ENCODE measurements at places on chromosomes 13 and 19.

GRCh38 chr19:34193876-34194275 is 21.6 kb downstream of the LSM14A start:
- no peak for DNase-seq

- DNase-seq: no peak
Measured at GRCh38 chr13:53254500-53254899, 225.9 kb downstream of the OLFM4 start.

GRCh38 chr19:18208098-18208951 is 4.5 kb upstream of the RAB3A start:
- no peak for DNase-seq

DNA sequence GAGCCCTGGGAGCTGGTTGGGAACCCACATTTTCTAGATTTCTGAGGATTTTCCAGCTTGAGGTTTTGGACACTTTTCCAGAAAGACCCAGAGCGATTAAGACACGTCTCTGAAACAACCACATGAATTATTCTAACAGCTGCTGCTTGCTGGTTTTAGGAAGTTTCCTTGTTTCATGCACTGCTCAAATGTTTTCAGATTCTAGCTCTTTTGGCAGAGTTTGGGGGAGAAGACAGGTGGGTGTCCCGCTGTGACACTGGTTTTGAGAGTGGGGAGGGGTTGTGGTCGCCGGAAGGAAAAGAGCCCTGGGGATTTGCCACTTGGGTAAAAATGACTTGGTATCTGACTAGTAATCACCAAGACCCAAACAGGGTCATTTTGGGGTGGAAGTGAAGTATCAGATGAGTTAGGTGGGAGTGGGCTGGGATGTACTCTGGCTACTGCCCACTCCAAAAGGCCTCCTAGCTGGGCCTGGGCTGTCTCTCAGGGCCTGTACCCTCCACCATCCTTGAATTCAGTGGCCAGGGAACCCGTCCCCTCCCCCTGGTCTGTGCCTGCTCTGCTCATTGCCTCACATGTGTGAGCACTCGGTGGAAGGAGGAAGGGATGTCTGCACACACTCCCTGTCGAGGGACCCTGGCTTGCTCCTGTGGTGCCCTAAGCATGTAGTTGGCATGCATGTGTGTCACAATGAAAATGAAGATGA is 13.2 kb downstream of the GATAD2A start:
- no peak for DNase-seq

DNA sequence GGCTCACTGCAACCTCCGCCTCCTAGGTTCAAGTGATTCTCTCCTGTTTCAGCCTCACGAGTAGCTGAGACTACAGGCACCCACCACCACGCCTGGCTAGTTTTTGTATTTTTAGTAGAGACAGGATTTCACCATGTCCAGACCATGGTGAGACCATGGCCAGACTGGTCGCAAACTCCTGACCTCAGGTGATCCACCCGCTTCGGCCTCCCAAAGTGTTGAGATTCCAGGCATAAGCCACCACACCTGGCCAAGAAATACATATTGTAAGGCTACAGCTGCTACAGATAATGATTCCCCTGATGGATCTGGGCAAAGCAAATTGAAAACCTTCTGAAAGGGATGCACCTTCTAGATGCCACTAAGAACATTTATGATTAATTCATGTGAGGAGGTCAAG is 17.8 kb downstream of the PLPP2 start:
- DNase-seq: no peak

- no peak for DNase-seq
Measured at GRCh38 chr19:31598730-31599238, 249.5 kb upstream of the TSHZ3 start.

DNA sequence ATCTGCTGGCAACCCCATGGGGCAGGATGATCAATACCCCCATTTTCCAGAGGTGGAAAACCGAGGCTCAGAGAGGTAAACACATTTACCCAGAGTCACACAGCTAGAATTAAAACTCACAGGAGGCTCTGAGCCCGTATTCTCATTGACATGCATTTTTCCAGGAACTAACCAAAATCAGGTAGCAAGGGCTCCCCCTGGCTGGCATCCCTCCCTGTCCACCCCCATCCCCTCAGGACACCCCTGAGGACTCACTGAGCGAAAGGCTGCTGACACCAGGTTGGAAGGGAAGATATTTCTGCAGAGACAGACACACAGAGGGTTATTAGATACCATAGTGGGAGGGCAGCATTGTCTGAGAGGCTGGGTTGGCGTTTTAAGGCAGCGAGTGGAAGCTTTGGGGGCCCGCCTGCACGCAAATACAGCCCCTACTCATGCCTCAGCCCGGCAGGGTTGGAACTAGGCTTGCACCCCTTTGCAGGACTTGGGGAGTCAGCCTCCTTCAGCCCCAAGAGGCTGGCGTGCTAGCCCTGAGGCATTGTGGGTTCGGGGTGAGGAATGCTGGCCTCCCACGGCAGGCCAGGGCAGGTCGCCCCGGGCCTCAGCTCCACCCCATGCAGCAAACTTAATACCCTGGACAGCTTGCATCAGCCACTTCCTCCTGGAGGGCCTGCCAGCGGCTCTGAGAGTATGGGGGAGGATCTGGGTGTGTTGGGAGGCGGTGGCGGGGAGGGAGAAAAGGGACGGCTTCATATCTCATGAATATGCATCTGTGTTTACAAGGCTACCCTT is 3.9 kb downstream of the SLC1A5 start:
- DNase-seq: no peak

DNA sequence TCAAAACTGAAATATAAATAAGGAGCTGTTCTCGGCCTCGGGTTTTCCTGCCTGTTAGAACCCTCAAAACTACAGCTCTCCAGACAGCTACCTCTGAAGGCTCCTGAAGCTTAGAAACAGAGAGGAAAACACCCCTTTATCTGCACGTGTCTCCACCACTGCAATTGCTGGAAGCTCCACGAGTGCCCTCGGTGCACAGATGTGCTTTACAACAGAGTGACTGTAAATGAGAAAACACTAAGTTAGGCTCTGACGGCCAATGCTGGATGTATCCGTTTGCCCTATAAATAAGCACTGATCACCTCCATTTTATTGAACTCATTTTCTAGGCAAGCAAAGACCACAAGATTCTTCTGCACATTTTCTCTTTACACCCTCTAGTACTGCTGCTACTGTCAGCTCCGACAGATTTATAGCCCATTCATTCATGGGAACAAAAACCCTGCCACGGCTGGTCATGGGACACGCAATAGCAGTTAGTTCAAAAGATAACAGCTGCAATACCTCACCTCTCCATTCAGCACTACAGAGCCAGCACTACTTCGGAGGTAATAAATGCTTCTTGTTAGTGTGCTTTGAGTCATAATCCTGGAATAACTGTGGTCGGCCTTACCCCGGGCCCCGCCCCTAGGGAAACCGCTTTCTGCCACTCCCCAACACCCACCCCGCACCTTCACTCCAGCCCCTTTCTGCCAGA is 241.1 kb upstream of the ZNF507 start:
- no peak for DNase-seq

DNA sequence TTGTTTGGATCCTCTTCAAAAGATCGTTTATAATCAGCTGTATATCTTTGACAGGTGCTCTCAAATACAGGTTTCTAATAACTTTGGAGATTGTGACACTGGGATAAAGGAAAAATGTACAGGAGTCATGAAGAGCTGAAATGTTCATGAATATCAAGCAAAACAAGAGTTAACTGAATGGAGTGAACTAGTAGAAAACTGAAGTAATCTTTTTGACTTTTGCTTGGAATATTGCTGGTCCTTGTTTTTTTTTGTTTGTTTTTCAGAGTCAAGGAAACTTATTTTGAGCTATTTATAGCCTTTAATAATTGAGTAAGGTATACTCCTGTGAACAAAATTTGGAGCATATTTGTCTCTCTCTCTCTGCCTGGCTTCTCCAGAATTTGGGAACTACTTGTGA is 25.3 kb downstream of the MED4 start:
- no peak for DNase-seq

DNA sequence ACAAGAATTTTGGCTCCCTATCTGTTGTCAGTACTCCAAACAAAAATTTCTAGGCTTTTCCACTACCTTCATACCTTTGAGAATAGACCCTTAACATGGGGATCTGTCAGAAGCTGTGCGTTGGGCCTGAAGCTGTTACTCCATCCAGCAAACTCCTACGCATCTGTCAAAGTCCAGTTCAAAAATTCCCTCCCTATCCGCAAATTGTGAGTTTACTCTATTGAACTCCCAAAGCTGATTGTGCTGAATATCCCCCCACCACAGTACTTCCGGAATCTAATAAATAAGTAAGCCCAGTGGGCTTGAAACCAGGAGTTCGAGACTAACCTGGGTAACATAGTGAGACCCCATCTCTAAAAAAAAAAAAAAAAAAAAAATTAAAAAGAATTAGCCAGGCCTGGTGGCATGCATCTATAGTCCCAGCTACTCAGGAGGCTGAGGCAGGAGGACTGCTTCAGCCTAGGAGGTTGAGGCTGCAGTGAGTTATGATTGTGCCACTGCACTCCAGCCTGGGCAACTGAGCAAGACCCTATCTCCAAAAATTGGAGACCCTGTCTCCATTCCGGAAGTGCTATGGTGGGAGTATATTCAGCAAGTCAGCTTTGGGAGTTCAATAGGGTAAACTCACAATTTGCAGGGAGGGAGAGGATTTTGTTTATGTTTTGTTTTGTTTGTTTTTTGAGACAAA is 930 bp upstream of the FBN3 start:
- DNase-seq: no peak

DNA sequence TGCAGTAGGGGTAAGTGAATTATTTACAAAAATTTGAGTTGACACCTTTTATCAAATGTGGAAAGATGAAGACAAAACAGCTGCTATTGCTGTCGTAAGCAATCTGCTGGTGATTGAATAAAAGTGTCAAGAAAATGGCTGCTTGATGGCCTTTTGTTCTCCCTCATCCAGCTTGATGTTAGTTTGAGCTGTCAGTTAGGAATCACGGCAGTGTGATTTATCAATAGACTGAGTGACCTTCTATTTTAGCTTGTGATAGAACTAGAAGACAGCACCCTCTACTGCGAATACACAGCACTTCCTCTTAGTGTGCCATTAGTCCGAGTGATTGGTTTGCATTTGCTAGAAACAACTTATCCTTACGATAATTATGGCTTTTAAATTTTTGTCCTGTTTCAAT is 76.3 kb downstream of the MZT1 start:
- DNase-seq: no peak

DNA sequence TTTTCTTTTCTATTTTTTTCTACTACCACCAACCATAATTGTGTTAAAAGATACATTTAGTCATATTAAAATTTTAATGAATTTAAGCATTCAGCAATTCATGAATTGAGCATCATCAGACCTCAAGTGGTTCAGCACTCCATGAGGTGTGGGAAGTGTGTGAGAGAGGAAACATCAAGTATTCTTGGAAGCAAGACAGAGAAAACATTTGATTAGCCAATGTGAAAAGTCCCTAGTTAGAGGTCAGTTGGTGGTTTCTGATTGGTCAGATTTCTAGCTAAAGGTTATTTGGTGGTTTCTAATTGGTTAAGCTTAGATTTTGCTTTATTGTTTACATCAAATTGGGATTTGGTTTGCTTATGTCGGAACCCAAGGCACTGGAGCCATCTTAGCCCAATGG is 134.7 kb downstream of the KLF5 start:
- no peak for DNase-seq

GRCh38 chr13:50320271-50320862 is 305.1 kb downstream of the KCNRG start:
- no peak for DNase-seq

All from NCI-H1048 (cell line).